Hematopoietic multipotent progenitor cell (in vitro differentiated cells): ENCODE measurements at places on chromosomes 11 and 22.

GRCh38 chr22:47804281-47804680, 1041.8 kb downstream of the TBC1D22A start:
- no peak for DNase-seq

GRCh38 chr11:59963733-59964132, at the start of gene OOSP4A:
Gene OOSP4A, plus strand, starts transcription at chr11:59964033. Its CDS starts 0 bp downstream, at chr11:59964033.
- no peak for DNase-seq

GRCh38 chr11:117761993-117762392, 35.0 kb downstream of the DSCAML1 start:
- no peak for DNase-seq

- no peak for DNase-seq
These were observed 49.7 kb downstream of the C11orf96 start for GRCh38 chr11:43992183-43992582.

DNA sequence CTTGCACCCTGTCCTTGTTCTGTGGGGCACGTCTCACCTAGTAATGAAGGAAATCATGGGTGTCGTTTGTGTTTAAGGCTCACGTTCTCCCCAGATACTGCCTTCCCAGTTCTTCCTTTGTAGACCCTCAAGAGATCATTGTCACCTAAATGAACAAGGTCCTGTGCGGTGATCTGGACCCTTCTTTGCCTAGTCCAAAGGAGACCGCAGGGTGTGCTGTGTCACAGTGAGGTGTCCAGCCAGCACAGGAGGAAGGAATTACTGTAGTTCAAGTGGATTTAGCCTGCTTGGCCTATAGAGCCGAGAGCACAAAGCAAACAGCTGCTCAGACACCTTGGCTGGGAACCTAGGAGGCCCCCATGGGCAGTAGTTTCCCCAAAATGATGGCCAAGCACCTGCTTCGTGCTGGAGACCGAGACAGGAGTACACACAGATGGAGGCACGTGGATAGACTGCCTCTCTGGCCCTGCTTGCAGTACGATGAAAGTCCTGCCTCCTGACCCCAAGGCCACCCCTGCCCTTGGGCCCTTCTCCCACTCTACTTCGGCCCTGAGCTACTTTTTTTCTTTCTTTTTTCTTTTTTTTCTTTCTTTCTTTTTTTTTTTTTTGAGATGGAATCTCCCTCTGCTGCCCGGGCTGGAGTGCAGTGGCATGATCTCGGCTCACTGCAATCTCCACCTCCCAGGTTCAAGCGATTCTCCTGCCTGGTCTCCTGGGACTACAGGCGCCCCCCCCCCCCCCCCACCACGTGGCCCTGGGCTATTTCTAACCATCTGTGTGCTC, 19.4 kb upstream of the PPFIA1 start:
- no peak for DNase-seq

DNA sequence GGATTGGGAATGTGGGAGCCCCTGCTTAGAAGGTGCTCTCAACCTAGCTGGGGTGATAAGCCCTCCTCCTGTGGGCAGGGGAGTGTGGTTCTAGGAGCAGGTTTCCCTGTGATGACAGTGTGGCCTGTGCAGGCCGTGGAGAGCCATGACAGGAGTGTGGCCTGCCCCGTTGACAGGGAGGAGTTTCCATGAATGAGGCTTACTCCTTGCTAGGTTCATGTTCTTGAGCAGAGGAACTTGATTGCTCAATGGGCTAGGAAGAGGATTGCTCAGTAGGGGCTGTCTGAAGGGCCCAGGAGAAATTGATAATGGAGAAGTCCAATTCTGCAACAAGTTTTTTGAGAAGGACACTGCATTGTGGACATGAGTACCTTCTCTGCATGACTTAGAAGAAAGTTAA, 92.0 kb downstream of the PPP6R3 start:
- no peak for DNase-seq

- no peak for DNase-seq
These were observed 41.7 kb downstream of the CCDC83 start for GRCh38 chr11:85896876-85897275.

- DNase-seq = no peak
These were observed 5.8 kb downstream of the ELFN2 start for GRCh38 chr22:37421468-37421877.

- DNase-seq = no peak
These were observed 37.8 kb downstream of the IGHMBP2 start for GRCh38 chr11:68941324-68942094.
